EL (cell line): ENCODE measurements at places on chromosomes 2 and 18.
A peak's percentile ranks its signal among the peaks of the same experiment; 100 is the strongest.

DNA sequence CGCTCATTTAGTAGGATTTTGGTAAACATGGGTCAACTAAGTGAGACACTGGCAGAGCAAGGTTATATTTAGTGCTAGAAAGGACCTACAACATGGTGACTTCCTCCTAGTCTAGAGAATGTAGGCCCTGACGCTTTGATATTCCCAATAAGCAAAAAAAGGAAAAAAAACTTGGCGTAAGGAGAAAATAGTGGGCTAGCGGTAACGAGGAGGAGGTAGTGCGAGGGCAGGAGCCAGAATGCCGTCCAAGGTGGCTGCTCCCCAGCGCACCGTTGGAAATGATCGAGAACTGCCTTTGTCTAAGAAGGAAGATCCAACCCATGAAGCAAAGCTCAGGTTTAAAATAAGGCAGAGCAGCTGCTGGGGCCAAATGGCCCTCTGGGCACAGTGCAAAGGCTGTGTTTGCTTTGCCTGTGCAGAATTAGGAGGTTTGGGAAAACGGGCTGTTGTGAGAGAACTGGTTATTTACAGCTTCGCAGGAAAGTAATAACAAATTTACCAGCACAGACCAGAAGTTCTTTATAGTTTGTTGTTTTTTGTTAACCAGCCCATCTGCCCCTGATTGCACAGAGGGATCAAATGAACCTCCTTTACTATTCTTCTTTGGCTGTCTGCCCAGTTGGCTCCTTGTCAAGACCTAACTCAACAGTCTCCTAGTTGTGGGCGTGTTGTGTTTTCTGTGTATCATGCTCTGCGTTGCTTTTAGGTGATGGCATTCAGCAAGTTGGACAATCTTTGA is 86.6 kb downstream of the ITGB1BP1 start:
- peak; percentile 84 for DNase-seq

GRCh38 chr2:32039447-32040219 is at the start of gene DPY30:
DPY30 (minus strand) TSS chr2:32039805; CDS start chr2:32039456, 349 bp downstream.
- peak; percentile 93 for DNase-seq

- DNase-seq, result peak; percentile 41
Observed at GRCh38 chr2:224284134-224284946, 117.6 kb downstream of the FAM124B start.

- DNase-seq, result peak; percentile 13
Observed at GRCh38 chr2:854460-854859, 96.2 kb upstream of the SNTG2 start.

DNA sequence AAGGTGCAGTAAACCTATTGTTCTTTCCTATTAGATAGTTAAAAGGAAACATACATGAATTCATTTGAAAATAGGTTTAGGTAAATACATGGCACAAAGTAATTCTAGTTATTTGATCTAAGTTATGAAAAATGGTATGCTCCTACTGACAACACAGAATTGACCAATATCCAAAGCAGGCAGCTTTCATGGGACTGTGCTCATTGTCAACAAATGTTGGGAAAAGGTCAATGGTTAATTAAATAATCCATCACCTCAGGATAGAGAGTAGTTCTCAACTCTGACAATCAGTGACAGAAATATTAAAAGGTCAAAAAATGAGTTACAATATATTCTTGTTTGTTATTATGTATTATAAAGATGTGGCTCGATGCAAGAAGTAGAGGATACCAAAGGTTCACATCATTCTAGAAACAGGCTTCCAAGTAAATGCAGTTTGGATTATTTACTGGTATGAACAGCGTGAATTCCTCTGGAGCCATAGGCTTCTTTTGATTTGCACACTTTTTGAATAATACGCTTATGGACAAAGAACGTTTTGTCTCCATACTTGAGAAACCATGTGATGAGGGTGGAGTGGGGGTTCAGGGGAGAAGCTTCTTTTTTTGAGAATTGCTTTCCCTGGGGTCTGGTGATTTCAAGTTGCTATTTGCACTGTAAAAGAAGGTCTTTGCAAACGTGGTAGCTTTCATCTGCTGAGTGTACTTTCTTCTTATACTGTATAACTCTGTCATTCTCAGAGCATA is 422.0 kb upstream of the ZEB2 start:
- no peak for DNase-seq

DNA sequence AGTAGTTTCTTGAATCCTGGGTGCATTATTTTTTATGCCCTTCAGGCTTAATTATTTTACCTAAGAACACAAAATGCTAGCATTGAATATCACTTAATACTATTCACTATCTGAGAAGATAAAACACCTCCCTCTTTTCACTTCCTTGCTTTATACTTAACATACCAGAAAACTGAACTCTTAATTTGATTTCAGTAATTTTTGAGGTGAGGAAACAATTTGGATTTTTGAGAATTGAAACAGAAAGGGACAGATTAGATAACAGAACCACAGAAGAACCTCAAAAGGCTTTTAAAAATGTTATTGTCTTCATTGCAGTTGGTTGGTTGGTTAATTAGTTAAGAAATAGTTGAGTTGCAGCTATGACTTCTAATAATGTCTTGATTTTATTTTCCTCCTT is 69.5 kb downstream of the GPD2 start:
- no peak for DNase-seq

DNA sequence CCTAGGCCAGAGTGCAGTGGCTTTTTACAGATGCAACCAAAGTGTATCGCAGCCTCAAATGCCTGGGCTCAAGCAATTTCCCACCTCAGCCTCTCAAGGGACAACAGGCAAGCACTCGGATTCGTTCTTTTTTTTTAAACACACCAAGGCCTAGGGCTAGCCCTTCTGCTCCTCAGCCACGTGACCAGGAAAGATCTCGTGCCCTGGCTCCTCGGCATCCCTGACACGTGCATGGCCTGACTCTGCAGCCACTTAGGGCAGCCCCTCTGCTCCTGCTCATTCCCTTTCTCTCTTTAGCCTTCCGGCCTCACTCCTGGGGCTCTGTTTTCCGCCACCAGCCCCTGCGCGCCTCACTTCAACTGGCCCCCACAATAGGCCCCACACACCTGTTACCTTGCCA is 18.4 kb downstream of the FAM178B start:
- DNase-seq, result no peak

GRCh38 chr2:195657634-195658540 is 861 bp downstream of the SLC39A10 start:
- peak; percentile 68 for DNase-seq

DNA sequence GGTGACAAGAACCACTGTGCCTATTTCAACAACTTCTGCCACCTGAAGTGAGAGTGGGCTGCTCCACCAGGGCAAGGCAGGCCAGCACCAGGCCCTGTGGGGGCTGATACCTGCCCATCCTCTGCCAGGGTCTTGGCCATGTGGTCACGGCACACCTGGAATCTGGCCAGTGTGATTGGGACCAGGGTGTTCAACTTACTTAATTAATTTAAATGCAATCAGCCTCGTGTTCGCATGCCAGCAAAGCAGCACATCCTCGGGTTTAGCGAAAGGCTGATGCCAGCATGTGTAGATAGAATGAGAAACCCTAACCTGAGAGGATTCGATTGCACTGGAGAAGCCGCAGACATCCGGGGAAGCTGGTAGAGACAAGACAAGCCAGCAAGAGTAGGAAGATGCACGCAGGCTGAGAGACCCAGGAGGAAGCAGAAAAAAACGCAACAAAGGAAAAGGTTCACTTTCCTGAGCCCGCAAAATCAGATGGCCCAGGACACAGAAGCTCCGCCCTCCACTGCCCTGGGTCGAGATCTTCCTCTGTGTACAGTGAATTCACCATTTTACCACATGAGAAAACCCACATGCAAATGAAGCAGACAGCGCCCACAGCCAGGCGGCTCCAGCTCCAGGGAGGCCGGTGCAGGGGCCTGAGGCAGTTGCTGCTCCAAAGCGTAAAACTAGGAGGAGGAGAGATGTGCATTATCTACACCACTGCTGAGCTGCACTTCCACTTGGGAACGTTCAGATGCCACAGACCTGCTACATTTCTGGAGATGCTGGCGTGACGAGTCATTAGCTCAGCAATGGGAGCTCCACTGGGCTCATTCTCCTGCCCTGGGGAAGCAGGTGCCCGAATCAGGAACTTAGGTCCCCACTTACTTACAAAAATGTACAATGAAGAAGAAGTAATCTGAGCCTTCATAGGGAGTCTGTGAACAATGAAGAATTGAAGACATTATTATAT is 92.1 kb downstream of the TMEM18 start:
- no peak for DNase-seq

GRCh38 chr2:163008642-163009041 is 170.1 kb upstream of the KCNH7 start:
- DNase-seq, result no peak

DNA sequence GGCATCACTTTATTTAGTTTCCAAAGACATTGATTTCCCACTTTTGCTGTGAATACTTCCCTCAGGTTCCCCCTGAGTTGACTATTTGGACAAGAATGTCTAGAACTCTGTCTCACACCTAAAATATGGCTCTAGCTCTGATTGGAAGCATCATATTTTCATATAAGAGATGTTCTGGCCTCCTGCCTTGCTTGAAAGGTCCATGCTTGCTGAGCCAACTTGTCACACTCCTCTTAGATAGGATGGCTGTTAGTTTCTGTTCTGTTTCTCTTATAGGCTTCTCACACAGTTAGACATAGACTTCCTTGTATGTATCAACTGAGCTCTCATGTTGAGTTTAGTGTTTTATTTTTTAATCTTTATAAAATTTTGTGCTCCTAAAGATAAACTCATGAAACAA is 87.1 kb downstream of the CNTNAP5 start:
- DNase-seq, result no peak
